T-helper 9 cell (primary cell): ENCODE measurements at places on chromosomes 2 and 18.

- no peak for DNase-seq
Observed at GRCh38 chr2:16166327-16166981, 226.1 kb downstream of the MYCN start.

DNA sequence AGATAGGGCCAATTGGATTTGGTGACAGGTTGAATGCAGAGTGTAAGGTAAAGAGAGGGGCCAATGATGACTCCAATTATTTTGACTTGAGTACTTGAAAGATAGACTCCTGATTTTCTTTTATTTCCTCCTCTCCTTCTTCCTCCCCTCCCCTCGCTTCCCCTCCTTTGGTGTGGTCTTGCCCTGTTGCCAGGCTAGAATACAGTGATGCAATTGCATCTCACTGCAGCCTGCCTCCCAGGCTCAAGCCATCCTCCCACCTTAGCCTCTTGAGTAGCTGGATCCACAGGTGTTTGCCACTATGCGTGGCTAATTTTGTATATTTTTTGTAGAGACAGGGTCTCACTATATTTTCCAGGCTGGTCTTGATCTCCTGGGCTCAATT, 2.3 kb downstream of the DGUOK start:
- no peak for DNase-seq

- DNase-seq: no peak
Observed at GRCh38 chr2:160271171-160272086, 71.4 kb upstream of the ITGB6 start.

DNA sequence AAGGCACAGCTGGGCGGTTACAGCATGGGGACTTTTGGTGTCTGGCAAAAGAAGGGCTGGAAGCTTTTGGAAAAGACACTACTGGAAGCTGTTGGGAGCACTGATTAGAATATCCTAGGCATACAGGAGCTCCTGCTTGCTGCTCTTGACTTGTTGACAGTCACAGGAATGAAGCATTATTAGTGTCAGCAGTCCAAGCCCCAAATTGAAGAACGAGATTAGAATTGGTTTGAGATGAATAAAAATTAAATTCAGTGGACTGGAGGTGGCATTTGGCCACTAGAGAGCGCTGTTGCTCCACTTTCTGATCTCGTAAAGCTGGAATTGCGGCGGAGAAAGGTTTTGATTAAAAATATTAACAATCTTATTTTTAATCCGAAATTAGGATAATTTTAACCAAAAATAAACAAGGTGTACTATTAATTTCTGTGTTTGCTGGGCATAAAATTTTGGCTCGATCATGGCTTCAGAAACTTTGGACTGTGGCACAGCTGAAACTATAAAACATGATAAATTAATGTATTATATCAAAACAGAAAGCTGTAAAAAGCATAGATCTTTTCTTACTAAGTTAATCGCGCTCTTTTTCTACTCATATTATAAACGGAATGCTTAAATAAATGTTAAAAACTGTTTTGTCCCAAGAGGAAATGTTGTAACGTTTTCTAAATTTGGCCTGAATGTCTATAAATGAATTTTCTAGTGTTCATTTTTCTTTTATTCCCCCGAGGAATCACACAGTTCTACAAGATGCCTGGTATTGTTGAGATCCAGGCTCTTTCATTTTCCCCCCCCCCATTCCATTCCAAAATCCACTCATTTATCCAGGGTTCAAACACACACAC, 2.4 kb upstream of the HOXD8 start:
- DNase-seq: peak; percentile 75

DNA sequence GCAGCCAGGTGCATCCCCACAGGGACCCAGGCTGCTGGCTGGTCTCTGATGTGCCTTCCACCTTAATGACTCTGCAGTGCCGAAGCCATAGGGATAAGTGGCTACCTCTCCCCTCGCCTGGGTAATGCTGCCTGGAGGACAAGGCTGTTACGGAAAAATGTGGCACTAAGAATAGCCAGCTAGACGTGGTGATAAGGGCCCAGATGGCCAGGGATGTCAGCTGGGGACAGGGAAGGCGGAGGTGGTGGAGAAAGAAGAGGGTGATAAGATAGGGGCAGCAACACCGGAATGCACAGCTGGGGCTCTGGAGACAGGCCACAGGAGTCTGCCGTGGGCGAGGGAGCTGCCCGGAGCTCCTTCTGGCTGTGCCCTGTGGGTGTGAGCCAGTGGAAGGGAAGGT, 170.6 kb downstream of the FHOD3 start:
- no peak for DNase-seq

DNA sequence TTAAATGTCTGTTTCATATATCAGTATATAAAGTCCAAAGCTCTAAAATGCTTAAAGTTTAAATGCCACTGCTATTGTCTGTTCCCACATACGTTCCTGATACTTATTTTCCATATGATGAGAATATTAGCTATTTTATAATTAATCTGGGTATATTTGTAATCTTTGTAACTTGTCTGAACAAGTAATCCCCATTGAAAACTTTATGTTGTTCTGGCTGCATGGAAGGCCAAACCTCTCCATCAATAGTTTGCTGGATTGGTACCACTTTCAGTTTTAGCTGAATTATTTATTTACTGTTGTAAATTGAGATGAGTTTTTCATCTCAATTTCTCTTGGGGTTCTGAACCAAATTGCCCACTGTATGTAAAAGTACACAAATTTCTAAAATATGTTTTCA, 1.5 kb downstream of the MBD5 start:
- no peak for DNase-seq
